Vagina (tissue), 2 donors: ENCODE measurements at places on chromosomes 2 and 18. TPM values are rescaled to one million over a fixed set of nuclear protein-coding genes. Genes with fewer than 3 reads are reported as not detected.
A peak's percentile ranks its signal among the peaks of the same experiment; 100 is the strongest.

DNA sequence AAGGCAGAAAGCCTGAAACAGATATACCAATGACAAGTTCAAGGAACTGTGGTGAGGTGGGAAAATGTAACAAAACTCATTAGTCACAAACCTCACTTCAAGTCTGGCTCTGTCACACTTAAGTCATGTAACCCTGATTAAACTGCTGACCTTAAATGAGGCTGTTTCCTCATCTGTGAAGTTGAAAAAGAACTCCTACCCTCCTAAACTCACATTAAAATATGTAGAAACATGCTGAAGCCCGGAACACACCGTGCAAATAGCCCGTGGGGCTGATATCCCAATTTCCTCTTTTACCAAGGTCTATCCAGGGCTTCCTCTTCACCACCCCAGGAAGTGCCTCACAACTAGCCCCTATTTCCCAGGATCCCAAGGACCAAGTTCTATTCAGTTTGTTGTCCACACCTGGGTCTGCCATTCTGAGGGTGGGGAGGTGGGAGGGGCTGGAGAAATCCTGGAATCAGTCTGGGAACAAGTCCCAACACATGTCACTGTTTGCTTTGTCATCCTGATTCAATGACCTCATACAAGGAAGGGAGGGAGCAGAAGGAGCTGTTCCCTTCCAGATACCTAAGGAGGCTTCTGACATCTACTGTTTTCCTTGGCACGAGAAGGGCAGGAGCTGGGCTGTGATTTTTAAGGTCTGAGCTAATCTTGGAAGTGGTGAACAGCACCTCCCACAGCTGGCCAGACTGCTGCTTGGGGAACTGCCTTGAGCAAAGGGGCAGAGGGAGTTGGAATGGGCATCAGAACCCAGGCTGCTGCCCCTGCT is 42.3 kb downstream of the SLC4A1AP start:
- H3K27me3 ChIP-seq, result no peaks in the 10 kb centered on the region
- H3K36me3 ChIP-seq, result no peaks in the 10 kb centered on the region
- peaks cover 23% of the 10 kb centered on the region for H3K4me1 ChIP-seq
- H3K4me3 ChIP-seq, result no peak overlapping the region

- no peak for DNase-seq
- H3K27me3 ChIP-seq, result no peaks in the 10 kb centered on the region
- no peaks in the 10 kb centered on the region for H3K36me3 ChIP-seq
- no peaks in the 10 kb centered on the region for H3K4me1 ChIP-seq
- no peak overlapping the region for H3K4me3 ChIP-seq
Measured at GRCh38 chr2:100021791-100022340, 120.5 kb downstream of the AFF3 start.

The KLHL29 gene
- total RNA-seq, result 19.4 TPM

DNA sequence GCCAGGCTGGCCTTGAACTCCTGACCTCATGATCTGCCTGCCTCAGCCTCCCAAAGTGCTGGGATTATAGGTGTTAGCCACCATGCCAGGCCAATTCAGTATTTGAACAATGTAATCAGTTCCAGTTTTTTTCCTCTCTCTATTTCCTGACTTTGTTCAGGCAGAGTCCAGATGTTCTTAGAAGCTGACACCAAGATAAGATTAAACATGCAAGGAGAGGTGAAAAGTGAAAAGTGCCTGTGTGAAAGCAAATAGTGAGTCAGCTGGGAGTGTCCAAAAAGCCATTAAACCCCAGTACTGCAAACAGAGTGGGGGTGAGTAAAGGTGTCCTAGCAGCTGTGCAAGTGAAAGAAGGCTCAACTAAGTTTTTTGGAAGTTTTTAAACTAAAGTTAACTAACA is 231.5 kb downstream of the PTH2R start:
- no peaks in the 10 kb centered on the region for H3K27me3 ChIP-seq
- no peak overlapping the region for H3K27ac ChIP-seq
- H3K36me3 ChIP-seq, result no peaks in the 10 kb centered on the region
- DNase-seq, result no peak

The TTC32 gene
- 15.2 TPM for total RNA-seq

The ANKRD53 gene
- total RNA-seq, result 4.9 TPM

GRCh38 chr18:36594621-36595020 is 234.2 kb downstream of the TPGS2 start:
- H3K4me3 ChIP-seq, result no peak overlapping the region
- peak; percentile 54 for DNase-seq
- H3K27ac ChIP-seq, result no peak overlapping the region
- H3K4me1 ChIP-seq, result no peaks in the 10 kb centered on the region
- no peaks in the 10 kb centered on the region for H3K27me3 ChIP-seq
- H3K36me3 ChIP-seq, result no peaks in the 10 kb centered on the region

- peaks cover 20% of the 10 kb centered on the region for H3K4me1 ChIP-seq
- no peaks in the 10 kb centered on the region for H3K36me3 ChIP-seq
- no peak for DNase-seq
- no peaks in the 10 kb centered on the region for H3K27me3 ChIP-seq
- H3K4me3 ChIP-seq, result peak overlapping the region; percentile 51
Measured at GRCh38 chr18:5628512-5629255, 84.9 kb upstream of the EPB41L3 start.

DNA sequence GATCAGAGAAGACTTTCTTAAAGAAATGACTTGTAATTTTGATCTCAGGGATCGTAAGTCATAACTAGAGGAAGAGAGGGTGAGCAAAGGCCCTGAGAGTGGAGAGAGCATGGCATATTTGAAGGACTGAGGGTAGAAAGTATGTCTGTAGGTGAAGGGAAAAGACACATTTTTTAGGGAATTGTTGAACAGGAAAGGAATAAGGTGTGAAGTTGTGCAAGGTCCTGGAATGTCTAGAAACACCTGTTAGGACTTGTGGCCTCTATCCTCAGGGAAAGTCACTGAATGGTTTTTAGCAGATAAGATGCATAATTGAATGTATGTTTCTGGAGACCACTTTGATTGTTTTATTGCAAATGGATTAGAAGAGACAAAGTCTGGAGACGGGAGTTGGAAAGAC is 62.5 kb upstream of the ACTR3 start:
- H3K4me3 ChIP-seq, result no peak overlapping the region
- no peaks in the 10 kb centered on the region for H3K27me3 ChIP-seq
- H3K36me3 ChIP-seq, result no peaks in the 10 kb centered on the region
- DNase-seq, result no peak

- no peak overlapping the region for H3K27ac ChIP-seq
- no peaks in the 10 kb centered on the region for H3K36me3 ChIP-seq
- H3K4me1 ChIP-seq, result no peaks in the 10 kb centered on the region
- H3K27me3 ChIP-seq, result no peaks in the 10 kb centered on the region
- no peak for DNase-seq
- no peak overlapping the region for H3K4me3 ChIP-seq
Measured at GRCh38 chr2:31256611-31257382, 22.8 kb downstream of the EHD3 start.
